ENCODE measurements at places on chromosomes 2 and 18.

GRCh38 chr2:129203331-129203730 is 776.1 kb upstream of the RAB6C start:
- no peak for DNase-seq

- DNase-seq: no peak
Measured at GRCh38 chr2:70796262-70796661, 5.8 kb upstream of the FIGLA start.

- DNase-seq: no peak
Measured at GRCh38 chr2:189439342-189439741, 1.9 kb upstream of the WDR75 start.

GRCh38 chr2:4914551-4914950 is 777.6 kb upstream of the SOX11 start:
- DNase-seq: no peak

- no peak for DNase-seq
Measured at GRCh38 chr2:49807689-49808088, 653.4 kb upstream of the FSHR start.

DNA sequence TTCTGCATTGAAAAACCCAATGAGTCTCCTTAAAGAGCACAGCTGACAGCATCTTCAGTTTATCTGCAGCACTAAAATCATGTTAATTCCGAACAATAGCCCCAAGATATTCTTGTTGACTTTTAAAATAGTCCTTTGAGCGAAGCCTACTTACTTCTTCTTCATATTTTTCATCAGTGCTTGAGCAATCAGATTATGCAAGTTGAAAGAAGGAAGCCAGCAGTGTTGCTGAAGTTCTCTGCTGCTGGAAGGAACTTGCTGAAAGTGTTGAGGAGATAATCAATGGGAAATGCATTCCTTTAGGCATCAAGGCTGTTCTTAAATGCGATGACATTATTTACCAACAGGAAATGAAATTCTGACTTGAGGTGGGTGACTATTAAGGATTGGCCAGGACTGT is 105.9 kb upstream of the SNTG2 start:
- DNase-seq: no peak

DNA sequence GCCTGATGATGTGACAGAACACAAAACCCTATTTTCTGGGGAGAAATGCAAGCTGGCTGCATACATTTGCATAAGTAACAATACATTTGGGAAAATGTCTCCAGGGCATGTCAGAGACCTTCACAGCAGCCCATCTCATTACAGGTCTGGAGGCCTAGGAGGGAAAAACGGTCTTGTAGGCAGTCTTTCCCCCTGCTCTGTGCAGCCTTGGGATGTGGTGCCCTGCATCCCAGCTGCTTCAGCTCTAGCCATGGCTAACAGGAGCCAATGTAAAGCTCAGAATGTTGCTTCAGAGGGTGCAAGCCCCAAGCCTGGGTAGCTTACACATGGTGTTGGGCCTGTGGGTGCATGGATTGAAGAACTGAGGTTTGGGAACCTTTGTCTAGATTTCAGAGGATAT is 133.0 kb downstream of the CCDC178 start:
- DNase-seq: no peak

- no peak for DNase-seq
Measured at GRCh38 chr2:222057347-222058073, 241.3 kb downstream of the PAX3 start.

DNA sequence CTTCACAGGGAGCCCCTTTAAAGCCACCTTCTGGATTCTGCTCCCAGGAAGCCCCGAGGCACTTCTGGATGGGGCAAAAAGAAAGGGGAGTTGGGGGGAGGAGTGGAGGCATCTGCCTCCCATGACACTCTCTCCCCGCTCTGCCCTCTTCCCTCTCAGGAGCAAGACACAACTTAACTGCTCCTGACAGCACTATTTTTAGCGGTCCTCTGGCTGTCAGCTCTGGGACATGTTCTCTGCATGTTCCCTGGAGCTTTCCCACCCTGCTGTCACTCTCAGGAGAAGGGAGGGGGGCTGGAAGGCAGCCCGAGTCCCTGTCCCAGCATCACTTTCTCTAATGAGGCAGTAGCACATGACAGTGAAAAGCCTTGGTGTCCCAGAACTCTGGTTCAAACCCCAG is 32.3 kb downstream of the PLB1 start:
- no peak for DNase-seq

- DNase-seq: no peak
Measured at GRCh38 chr2:32798829-32799228, 147.9 kb upstream of the LTBP1 start.

All from GOT3 (cell line).